ENCODE measurements at places on chromosomes 1 and 21.

GRCh38 chr1:247286134-247286670 is 30.3 kb downstream of the VN1R5 start:
- DNase-seq, result no peak

- no peak for DNase-seq
Observed at GRCh38 chr21:45384656-45385548, 20.1 kb upstream of the COL18A1 start.

- DNase-seq, result peak; percentile 65
Observed at GRCh38 chr1:98048244-98048643, 127.4 kb upstream of the DPYD start.

DNA sequence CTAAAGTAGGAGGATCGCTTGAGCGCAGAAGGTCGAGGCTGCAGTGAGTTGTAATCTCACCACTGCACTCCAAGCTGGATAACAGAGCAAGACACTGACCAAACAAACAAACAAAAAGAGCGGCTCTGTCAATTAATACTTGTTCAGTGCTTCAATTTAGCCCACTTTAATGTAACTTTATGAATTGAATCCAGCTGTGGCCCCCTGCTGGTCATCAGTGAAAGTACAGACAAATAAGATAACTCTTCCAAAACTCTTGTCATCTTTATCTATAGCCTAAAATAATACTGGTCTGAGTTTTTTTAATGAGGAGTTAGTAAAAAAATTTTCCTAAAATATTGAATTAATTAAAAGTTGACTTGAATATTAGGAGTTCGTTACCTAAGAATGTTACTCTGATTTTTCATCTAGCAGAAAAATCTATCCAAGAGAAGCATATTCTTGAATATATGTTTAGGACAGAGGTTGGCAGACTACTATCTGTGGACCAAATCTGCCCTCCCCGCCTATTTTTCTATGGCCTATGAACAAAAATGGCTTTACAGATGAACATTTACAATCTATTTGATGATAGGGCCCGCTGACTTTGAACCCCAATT is 26.1 kb downstream of the ATP5PF start:
- DNase-seq, result peak; percentile 31

GRCh38 chr1:91585982-91586381 is 85.3 kb downstream of the CDC7 start:
- DNase-seq, result no peak

DNA sequence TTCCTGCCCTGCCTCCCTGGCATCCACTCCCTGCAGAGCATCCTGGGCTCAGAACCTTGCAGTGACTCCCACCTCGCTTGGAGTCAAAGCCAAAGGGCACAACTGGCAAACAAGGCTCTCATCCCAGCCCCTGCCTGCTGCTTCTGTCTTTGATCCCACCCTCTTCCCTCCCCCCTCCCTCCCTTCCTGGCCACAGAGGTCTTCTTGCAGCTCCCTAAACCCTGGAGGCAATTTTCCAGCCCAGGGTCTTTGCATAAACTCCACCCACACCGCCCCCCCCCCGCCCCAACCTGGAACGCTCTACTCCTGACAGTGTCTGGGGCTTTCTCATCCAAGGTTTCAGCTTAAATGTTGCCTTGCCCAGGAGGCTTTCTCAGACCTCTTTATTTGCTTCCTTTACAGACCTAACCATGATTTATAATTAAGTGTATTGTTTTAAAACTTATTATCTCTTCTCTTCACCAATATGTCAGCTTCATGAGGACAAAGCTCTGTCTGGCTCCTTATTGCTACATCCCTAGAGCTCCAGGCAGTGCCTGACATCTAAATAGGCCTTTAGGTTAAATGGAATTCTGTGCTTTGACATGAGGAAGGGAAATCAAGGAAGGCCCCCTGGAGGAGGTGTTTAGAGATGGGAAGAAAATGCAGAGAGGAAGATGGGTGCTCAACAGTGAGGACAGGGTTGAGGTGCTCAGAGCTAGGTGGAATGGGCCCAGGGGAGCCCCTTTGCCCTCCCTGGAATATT is 37.7 kb upstream of the PADI1 start:
- peak; percentile 57 for DNase-seq

GRCh38 chr1:109517337-109517736 is 7.8 kb upstream of the AMIGO1 start:
- peak; percentile 63 for DNase-seq

- no peak for DNase-seq
Observed at GRCh38 chr1:58975888-58976287, 192.0 kb upstream of the JUN start.

- DNase-seq, result no peak
Observed at GRCh38 chr1:38609166-38610025, 250.2 kb downstream of the RRAGC start.

DNA sequence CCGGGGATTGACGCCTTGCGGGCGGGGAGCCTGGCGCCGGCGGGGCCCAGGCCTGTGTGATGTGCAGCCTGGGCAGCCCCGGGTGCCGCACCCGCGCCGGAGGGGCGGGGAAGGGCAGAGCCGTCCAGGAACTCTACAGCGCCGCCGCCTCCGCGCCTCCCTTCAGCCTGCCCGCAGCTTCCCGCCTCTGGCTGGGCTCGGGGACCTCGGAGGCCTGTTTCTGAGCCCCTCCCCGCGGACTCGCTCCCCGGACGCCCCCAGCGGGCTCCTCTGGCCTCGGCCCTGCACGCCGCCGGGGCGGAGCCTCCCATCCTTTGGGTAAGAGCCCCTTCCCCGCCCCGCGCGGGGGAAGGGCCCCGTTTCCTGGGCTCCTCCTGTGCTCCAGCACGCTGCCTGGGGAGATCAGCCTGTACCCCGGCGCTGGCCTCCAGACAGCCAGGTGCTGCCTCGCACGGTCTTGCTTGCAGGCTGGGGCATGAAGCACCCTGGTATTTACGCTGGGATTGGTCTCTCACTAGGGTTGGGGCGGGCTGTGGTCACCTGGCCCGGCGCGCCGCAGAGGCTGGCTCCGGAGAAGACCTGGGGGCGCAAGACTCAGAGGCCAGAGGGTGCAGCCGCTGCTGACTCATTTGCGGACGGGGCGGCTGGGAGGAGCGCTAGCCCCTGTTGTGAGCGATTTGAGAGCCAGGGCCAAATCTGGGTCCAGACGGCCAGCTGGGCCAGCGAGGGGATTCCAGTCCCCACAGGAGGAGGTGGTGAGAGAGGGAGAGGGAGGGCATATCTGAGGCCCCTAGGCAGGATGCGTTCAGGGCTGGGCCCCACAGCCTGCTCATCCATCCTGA is 5.7 kb upstream of the ACOT11 start:
- DNase-seq, result peak; percentile 94

DNA sequence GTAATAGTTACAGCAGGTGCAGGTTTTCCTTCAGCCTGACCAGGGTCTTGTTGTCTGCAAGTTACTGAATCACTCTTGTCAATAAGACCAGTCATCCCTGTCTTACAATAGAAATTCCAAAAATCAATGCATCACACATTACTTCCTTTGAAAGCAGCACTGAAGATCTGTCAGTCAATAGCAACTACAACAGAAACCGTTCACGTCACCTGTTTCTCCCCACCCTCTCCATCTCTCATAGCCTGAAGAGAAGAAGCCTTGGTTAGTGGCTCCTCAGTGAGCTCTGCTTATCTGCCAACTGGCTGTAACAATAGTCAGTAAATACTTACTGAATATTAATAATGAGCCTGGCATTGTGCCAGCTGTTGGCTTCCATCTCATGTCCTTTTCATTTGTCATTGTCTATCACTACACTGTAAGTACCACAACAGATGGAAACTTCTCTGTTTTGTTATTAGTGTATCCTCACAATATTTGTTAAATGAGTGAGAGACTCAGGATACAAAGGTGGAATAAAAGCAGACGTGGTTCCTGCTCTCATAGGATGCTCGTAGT is 195.2 kb downstream of the S1PR1 start:
- DNase-seq, result no peak

DNA sequence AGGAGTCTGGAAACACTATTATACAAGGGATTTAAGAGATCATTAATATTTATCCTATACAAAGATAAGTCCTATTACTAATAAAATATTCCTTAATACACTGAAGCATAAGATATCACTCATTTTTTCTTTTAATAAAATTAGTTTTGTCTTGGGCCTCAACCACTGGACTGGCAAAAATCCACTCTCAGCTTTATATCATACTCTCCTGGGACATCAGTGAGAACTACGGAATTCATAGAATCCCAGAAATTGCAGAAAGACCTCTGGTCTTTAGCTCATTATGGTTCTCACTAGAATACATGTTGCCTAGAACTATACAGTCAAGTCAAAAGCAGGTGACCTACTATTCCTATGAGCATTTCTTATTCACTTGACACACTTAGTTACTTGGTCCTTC is 285.0 kb downstream of the LRRC40 start:
- DNase-seq, result no peak

- peak; percentile 69 for DNase-seq
Observed at GRCh38 chr1:66253330-66253921, 280.5 kb upstream of the SGIP1 start.

All from SJCRH30 (cell line).